ENCODE measurements at places on chromosomes 13 and 19.

DNA sequence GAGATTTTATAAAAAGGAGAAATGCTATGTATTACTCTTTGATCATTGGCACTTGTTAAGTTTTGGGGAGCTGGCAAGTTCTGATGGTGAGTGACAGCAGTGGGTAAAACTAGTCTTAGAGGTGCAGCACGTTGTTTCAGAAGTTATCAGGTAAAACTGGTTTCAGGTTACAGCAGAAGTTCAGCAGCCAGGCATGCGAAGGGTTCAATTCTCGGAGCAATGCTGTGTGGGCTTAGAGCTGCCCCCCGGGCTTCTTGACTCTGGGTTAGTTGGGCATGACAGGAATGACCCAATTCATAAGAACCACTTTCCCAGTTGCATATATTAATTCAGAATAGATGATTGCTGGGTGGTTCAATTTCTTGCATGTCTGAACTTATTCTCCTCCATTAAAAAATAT is 34.8 kb downstream of the ING1 start:
- DNase-seq = no peak

DNA sequence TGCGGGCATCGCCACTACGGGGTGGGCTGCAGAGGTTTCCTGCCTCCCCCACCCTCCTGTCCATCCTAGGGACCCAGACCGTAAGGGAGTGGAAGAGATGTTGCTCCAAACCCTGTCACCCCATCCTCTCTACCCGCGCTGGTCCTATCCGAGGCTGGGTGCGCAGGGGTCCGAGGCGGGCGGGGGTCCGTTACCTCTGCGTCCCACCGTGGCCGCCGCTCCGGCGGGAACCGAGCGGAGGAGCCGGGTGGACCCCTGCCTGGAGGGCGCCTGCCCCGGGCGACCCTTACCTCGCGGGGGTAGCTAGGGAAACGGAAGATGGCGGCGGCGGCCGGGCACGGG is at the start of gene DGKH:
DGKH (plus strand) TSS at position 307 of the 342 bp plus-strand sequence. CDS start 126 bp downstream, outside the sequence.
- no peak for DNase-seq

DNA sequence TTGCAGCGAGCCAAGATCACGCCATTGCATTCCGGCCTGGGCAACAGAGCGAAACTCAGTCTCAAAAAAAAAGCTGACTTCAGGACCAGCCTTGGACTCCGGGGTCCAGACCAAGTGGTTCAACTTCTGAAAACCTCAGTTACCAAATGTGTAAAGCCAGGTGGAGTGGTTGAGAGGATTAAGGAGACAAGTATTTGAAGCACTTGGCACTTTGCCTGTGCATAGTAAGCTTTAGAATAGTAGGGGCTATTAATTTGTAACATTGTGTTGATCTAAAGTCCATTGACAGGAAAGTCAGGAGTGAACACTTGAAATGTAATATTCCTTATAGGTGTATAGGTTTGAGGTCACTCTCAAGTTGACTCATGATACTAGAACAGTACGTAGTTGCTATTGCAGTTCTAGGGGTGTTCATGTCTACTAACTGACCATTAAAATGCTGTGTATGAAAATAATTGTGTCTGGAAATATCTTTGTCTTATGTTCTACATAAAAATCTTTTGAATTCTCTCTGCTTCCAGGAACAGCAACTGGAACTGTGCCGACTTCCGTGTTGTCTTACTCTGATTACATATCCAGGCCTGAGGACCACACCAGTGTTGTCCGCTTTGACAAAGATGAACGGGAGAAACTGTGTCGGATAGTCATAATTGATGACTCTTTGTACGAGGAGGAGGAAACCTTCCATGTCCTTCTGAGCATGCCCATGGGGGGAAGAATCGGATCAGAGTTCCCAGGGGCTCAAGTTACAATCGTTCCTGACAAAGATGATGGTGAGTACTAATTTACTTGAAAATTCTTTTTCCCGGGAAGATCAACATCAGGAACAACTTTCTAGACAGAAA is 97.4 kb downstream of the FREM2 start:
- no peak for DNase-seq

DNA sequence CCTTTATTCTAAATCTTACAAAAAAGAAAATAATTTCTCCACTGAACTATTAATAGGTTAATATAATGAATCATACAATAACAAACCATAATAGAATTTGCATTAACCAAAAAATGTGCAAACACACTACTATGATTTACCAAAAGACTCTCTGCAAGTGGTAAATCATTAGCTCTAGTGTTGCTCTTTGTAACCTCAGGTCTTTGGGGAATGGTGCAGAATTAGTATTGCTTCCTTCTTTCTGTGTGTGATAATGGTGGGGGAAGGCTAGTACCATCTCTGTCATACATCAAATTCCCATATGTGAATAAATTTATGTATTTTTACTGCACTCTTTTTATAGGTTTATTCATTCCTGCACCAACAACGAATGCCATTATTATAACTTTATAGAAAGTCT is 105.1 kb downstream of the COG6 start:
- no peak for DNase-seq

GRCh38 chr13:23909606-23910005 is 12.3 kb upstream of the C1QTNF9B start:
- DNase-seq = no peak

DNA sequence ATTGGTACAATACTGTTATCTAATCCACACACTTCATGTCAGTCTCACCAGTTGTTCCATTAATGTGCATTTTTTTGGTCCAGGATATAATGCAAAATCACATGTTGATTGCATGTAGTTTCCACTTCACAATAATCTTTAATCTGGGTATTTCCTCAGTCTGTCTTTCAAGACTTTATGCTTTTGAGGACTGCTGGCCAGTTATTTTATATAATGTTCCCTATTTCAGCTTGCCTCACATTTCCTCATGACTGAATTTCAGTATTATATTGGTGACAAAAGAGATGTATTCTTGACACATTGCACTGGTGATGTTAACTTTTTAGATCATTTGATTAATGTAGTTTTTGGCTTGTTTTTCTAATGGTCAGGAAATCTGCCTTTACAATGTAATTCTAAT is 368.3 kb downstream of the IRS2 start:
- no peak for DNase-seq
